ENCODE measurements at places on chromosomes 7 and 10. TPM values are rescaled to one million over a fixed set of nuclear protein-coding genes. Genes with fewer than 3 reads are reported as not detected.

Gene LARP4B
- polyA plus RNA-seq, result 43.1 TPM

Gene GNAI1
- polyA plus RNA-seq, result 107 TPM

Gene RASA4B
- polyA plus RNA-seq, result 24.9 TPM

Gene NMT2
- 30.2 TPM for polyA plus RNA-seq

Gene PVRIG
- 6.6 TPM for polyA plus RNA-seq

Gene SPDYE1
- 1.7 TPM for polyA plus RNA-seq

Gene PTN
- polyA plus RNA-seq, result 200 TPM

Gene CCL24
- polyA plus RNA-seq, result not detected

Gene SVIL
- 39.1 TPM for polyA plus RNA-seq

Gene AKR1C8
- polyA plus RNA-seq, result 0.64 TPM

Gene SPRN
- 3.1 TPM for polyA plus RNA-seq

Gene BEND7
- 37.9 TPM for polyA plus RNA-seq

Gene EIF4EBP2
- 81.0 TPM for polyA plus RNA-seq

Gene SPDYE9
- polyA plus RNA-seq, result 0.32 TPM

Gene PTF1A
- polyA plus RNA-seq, result not detected

Gene CYP2E1
- 1.7 TPM for polyA plus RNA-seq

Gene OR9A2
- polyA plus RNA-seq, result not detected

Gene FBXL13
- 2.9 TPM for polyA plus RNA-seq

Gene SPAG6
- polyA plus RNA-seq, result 0.78 TPM

Gene OR13A1
- not detected for polyA plus RNA-seq

Gene MRPL43
- polyA plus RNA-seq, result 94.5 TPM

Gene HELLS
- 38.5 TPM for polyA plus RNA-seq

Gene NPC1L1
- polyA plus RNA-seq, result 3.3 TPM

Gene TCAF2
- 3.0 TPM for polyA plus RNA-seq

Gene ALOX5
- polyA plus RNA-seq, result 3.5 TPM

Gene NPFFR1
- 0.27 TPM for polyA plus RNA-seq

Gene LIPF
- polyA plus RNA-seq, result 0.29 TPM

All from renal cortex interstitium (tissue), 15 donors.